ENCODE measurements at places on chromosomes 2 and 18. TPM values are rescaled to one million over a fixed set of nuclear protein-coding genes. Genes with fewer than 3 reads are reported as not detected.

DHRS9 gene
- not detected for total RNA-seq

PLCL1 gene
- total RNA-seq: 16.8 TPM

PDE1A gene
- total RNA-seq: not detected

LDLRAD4 gene
- total RNA-seq: 57.6 TPM

GAL3ST2 gene
- total RNA-seq: 1.4 TPM

YPEL5 gene
- total RNA-seq: 77.3 TPM

All from T-cell (primary cell).